ENCODE measurements at places on chromosomes 2 and 18.
A peak's percentile ranks its signal among the peaks of the same experiment; 100 is the strongest.

- DNase-seq: peak; percentile 58
Observed at GRCh38 chr2:28338046-28338817, 54.4 kb upstream of the FOSL2 start.

DNA sequence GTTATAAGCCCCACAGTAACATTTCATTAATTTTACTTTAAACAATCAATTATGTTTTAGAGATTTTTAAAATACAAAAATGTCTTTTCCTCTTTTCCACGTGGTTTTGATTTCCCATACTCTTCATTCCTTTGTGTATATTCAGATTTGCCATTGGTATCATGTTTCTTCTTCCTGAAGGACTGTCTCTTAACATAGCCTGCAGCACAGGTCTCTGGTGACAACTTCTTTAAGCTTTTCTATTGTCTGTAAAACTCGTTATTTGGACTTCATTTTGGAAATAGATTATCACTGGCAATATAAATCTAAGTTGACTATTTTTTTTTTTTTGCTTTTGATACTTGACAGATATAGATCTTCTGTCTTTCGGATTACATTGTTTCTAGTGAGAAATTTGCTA lies 115.2 kb upstream of the KLHL29 start:
- DNase-seq: no peak

DNA sequence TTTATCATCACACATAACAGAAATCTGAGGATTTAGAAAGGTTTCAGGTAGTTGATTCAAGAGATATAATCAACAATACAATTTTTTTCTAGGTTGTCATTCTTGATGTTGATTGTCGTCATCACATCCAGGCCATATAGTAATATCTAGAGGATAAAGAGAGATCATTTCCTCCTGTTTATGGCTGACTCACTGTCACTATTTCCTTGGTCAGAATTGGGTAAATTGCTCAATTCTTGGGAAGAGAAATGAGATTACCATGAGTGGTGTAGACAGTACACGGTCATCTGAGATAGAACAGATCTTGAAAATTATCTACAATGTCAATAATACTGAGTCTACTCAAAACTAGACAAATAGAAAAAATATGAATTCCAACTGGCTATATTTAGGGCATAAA lies 78.8 kb downstream of the ZNF804A start:
- no peak for DNase-seq

- no peak for DNase-seq
Observed at GRCh38 chr2:39606585-39606984, 59.1 kb upstream of the TMEM178A start.

DNA sequence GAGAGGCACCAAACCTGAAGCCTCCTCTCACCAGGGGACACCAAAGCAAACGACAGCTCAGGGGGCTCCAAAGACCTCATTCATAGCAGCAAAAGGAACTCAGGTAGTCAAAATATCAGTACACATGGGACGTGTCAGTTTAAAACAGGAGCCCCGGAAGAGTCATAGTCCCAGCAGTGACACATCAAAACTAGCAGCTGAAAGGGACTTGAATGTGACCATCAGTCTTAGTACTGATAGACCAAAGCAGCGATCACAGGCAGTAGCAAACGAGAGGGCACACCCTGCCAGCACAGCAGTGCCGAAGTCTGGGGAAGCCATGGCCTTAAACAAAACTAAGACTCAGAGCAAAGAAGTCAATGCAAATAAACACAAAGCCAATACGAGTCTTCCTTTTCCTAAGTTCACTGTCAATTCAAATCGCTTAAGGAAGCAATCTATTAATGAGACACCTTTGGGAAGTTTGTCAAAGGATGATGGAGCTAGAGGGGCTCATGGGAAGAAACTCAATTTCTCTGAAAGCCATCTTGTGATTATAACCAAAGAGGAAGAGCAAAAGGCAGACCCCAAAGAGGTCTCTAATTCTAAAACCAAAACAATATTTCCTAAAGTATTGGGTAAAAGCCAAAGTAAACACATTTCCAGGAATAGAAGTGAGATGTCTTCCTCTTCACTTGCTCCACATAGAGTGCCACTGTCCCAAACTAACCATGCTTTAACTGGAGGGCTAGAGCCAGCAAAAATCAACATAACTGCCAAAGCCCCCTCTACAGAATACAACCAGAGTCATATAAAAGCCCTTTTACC lies 1.2 kb downstream of the GALNT5 start:
- no peak for DNase-seq

GRCh38 chr18:12283256-12283655 lies 24.8 kb upstream of the TUBB6 start:
- DNase-seq: peak; percentile 53

All from lung microvascular endothelial cell (primary cell).